ENCODE measurements at places on chromosomes 16 and 17. TPM values are rescaled to one million over a fixed set of nuclear protein-coding genes. Genes with fewer than 3 reads are reported as not detected.

DNA sequence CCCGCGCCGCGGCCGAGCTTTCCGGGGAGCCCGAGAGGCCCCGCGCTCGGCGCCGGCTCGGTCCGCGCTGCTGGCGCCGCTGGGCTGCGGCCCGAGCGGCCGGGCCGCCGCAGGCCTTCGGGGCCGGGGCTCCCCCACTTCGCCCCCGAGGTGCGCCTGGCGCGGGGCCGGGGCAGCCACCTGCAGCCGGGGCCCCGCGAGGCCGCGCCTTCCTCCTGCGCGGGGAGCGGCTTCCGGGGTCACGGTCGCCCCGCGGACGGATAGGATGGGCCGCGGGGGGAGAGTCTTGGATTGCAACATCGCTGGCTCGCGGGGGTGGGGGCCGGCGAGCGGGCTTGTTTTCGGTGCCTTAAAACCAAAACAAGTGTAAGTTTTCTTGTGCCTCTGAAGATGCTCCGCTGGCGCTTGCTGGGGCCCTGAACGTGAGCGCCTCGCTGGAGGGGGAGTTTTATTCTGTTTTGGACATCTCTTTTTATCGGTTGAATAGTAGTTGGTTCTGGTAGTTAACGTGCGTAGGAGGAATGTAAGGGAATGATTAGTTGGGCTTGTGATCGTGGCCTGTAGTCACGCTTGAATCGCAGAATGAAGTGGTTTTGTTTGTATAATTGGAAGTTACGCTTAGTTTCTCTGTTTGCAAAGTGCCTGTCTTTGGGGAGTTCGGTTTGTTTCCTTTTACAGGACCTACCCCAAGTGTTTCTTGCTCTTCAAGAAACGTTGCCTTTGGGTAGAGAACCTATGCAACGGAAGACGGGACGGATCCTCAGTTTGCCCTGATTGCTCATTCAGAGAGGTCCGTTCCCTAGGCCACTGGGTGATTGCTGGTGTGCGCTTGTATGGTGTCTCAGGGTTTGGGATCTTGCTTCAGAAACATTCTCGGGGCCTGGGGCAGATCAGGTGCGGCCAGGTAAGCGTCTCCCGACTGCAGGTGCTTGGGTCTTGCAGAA lies 724 bp downstream of the UBE2I start:
- no peak for DNase-seq

DNA sequence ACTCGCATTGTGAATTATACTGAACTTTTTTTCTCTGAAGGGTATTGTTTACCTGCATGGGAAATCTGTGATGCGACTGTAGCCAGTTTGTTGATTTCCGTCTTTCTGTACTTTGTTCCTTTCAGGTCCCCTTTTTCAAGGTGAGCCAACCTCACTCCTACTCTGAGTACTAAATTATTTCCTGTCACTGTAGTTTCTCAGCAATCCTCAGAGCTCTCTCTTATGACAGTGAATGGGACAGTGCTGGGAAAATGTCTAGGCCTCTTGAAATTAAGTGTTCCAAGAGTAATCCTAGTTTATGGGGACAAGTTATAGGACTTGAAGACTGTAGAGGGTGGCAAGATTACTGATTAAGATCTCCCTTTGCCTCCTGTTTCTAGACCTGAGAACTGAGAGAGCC lies 167.6 kb downstream of the CNTNAP4 start:
- DNase-seq: no peak

DNA sequence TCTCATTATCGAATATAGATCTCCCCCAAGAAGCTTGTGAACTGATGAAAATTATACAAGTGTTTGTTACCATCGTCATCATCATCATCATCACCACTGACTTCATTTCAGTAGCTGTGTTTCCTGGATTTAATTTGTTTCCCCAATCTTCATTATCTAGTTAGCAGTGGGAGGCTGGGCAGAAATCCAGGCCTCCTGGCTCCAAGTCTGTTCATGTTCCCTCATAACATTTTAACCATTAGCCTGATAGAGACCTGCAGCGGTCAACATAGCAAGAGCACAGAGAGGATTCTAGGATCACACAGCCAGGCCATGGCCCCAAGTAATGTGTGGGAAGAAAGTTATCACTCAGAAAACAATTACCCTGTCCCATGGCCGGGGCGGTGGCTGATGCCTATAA lies 526.2 kb upstream of the CDH11 start:
- DNase-seq: no peak

DNA sequence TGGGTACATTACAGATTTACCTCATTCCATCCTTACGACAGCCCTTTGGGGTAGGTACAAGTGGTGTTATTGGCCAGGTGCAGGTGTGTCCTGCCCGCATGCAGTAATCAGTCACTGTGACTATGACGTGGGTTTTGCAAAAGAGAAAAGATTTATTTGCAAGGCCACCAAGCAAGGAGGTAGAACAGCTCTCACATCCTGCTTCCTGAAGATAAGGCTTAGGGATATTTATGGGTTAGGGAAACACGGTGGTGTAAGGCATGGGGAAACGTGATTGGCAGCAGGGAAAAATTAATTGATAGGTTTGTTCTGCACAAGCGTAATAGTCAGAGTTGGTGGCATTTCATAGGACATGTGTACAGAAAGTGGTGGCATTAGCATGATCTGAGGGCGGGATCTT lies 214.8 kb downstream of the PARN start:
- no peak for DNase-seq

GRCh38 chr16:69820926-69821541 lies 58.9 kb downstream of the WWP2 start:
- no peak for DNase-seq

HOXB7 gene
- 11.4 TPM for total RNA-seq

GRCh38 chr16:53600126-53600525 lies 97.1 kb upstream of the AKTIP start:
- DNase-seq: no peak

OR1F1 gene
- total RNA-seq: not detected

GRCh38 chr17:6066183-6066948 lies 3.8 kb upstream of the WSCD1 start:
- DNase-seq: no peak

WNT9B gene
- not detected for total RNA-seq

DNA sequence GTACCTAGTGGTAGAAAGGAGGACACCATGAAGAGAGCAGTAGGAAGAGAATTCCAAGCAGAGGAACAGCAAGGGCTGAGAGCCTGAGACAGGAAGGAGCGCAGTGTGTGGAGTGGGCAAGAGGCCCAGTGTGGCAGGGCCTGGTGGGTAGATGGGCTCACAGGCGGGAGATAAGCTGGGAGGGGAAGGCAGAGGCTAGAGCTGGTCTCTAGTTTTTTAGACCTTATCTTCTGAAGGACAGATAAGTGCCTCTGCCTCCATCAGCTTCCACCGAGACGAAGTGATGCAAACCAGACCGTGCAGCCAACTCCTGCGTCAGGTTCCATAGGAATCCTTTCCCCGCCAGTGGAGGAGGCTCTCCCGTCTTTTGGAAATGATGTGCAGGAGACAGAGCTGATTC lies 33.6 kb downstream of the CDH1 start:
- no peak for DNase-seq

DOK4 gene
- total RNA-seq: 20.4 TPM
